Activated naive CD8-positive, alpha-beta T cell treated with anti-CD3 and anti-CD28 coated beads for 36 hours (primary cell): ENCODE measurements at places on chromosomes 13 and 19.

DNA sequence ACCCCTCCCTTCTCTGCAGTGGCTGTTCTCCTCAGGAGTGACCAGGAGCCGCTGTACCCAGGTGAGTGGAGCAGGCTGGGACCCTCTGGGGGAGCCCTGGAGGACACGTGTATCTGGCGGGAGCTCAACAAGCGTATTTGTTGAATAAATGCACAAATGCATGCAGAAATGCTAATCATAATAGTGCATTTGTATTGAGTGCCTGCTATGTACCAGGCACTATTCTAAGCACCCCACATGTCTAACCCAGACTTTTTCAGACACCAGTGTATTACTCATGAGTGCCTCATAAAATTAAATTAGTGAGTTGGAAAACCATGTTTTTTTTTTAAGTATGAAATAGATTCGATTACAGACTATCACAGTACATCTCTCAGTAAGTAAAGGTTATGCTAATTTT, 7.9 kb downstream of the HPN start:
- no peak for DNase-seq

GRCh38 chr13:91212231-91212630, 135.3 kb upstream of the MIR17HG start:
- no peak for DNase-seq

GRCh38 chr13:41428155-41428554, 29.2 kb upstream of the RGCC start:
- peak; percentile 56 for DNase-seq

- no peak for DNase-seq
Measured at GRCh38 chr19:16888629-16889365, at the start of gene F2RL3. Gene F2RL3, plus strand, starts transcription at chr19:16888999. Its CDS starts 191 bp downstream, at chr19:16889190.

DNA sequence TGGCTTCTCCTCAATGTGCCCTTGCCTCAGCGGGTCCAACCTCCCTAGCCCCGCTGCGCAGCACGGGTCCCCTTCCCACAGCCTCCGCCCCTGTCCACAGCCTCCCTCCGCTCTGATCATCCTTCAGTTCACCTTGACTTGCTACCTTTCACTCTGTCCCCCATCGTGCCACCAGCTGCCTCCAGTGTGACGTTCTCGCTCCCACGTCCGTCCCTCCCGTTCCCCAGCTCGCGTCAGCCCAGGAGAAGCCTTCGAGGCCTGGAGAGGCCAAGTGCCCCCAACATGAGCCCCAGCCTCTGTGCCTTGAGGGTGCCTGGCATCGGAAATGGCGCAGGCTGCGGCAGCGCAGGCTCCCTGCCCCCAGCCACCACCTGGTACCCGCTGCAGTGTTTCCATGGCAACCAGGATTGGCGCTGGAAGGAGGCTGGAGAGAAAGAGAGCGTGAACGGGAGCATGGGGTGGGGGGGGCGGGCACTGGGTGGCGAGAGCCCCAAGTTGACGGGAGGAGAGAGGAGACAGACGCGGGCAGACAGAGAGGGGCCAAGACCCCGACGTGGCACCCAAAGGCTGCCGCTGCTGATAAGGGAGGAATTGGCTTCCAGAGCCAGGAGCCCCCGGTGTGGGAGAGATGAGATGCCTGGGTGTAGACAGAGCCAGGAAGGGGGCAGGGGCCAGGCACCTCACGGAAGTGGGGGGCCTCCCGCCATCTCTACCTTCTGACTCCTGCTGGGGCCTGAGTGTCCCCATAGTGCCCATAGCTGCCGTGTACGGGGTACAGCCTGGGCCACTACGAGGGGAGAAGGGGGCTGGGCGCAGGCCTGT, 844 bp upstream of the ASPDH start:
- no peak for DNase-seq
